DMS153 (cell line): ENCODE measurements at places on chromosomes 12 and 14.

GRCh38 chr12:62774794-62775193, 160.2 kb downstream of the PPM1H start:
- no peak for DNase-seq

DNA sequence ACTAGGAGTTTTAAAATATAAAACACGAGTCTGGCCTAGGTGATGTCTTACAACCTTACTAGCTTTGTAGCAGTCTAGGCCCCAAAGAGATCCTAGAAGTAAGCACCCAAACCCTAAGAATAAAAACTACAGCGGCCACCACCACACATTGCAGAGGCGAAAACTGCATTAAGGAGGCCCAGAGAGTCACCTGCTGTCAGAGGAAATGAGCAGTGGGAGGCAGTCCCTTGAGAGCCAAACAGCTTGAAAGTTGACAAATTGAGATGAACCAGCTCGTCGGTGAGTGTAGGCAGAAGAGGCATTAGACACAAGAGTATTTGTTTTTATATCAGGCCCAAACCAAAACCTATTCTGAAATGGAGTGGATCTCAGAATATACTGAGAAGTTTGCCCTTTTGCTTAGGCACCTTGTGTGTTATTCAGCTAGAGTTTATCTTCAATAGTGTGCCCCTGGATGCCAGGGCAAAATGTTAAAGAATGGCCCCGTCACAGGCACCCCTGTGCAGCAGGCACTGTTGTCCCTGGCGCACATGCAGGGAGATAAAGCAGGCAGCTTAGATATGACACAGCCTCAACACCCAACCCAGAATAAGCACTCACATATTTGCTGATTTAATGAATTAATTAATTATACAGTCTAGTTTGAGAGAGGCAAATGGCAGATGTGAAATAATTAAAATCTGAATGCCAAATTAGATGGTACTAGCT, 56.7 kb downstream of the TTC7B start:
- no peak for DNase-seq

GRCh38 chr12:80190001-80190400, 90.7 kb downstream of the OTOGL start:
- no peak for DNase-seq

DNA sequence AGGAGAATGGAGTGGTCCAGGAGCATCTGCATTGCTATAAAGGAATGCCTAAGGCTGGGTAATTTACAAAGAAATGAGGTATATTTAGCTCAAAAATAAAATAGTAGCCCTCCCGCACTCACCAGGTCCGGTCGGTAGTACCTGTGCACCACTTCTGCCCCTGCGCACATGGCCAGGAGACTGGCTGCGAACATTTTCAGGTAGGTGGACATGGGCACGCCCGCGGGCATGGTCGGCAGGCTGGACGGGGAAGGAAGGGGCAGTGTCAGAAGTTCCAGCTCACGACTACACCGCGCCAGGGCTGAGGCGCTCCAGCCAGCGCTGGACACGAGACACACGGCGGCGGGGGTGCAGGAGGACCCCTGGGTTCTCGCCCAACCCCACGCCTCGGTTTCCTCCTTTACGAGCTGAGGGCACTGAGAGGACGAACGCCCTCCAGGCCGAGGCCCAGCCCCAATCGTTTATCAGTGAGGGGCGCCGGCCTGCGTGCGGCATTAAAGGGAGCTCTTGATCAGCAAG, 9.1 kb upstream of the TDG start:
- no peak for DNase-seq

GRCh38 chr12:57619434-57620244, 8.4 kb downstream of the ARHGEF25 start:
- DNase-seq = no peak

- DNase-seq = no peak
These were observed 6.6 kb downstream of the LHX5 start for GRCh38 chr12:113464852-113465719.

DNA sequence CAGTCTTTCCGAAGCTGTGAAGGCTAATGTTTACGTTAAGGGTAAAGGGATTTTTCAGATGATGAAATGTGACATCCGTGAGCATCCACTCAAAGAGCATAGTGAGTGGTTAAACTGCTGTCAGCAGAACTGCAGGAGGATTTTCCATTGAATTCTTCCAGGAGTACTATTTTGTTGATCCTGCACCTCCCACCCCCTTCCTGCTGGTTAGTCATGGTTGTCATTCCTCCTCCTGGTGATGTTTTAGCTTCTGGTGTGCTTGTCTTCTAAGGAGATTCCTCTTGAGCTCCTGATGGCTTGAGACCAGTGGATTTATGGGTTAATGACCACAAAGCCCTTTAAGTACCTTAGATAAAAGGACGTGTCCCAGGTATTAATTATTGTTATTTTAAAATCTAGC, 2.4 kb upstream of the GPRC5D start:
- no peak for DNase-seq

DNA sequence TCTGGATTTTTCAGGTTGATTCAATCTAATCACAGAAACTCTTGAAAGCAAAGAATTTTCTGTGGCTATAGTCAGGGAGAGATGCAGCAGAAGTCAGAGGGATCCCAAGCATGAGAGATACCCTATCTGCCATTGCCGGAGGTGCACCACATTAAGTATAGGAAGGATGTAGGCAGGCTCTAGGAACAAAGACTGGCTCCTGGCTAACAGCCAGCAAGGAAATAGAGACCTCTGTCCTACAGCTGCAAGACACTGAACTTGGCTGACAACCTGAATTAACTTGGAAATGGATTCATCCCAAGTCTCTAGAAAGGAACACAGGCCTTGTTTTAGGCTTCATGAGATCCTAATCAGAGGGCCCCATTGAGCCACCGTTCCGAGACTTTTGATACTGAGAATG, 364.9 kb upstream of the FLRT2 start:
- DNase-seq = no peak

- no peak for DNase-seq
These were observed 118.3 kb downstream of the MGAT4C start for GRCh38 chr12:86137936-86138335.

- DNase-seq = no peak
These were observed 7.8 kb downstream of the PRPF39 start for GRCh38 chr14:45091710-45092109.

DNA sequence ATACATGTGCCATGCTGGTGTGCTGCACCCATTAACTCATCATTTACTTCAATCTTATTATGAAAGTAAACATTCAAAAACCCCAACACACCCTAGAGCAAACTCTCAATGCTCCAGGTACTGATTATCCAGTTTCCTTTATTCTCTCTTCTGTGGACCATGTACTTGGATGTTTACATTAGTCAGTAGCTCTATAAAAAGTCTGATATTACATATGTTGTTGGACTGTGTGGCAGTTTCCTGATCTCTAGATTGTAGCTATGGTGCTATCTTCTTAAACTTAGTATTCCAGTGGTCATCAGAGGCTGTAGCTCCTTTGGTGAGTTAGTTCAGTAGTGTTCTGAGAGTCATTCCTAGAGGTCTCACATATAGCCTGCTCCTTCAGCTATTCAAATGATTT, 25.1 kb upstream of the ITGA5 start:
- peak; percentile 19 for DNase-seq

DNA sequence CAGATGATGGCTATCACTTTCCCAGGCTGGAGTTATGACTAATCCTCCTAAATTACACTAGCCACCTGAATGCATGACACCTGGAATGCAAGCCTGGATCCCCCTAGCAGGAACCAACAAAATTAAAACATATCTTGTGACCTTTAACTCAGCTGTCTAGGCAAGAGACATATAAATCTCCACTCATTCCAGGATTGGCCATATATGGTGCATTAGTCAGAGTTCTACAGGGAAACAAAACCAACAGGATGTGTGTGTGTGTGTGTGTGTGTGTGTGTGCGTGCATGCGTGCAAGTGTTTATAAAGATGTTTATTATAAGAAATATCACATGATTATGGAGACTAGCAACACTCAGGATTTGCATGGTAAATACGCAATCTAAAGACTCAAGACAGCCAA, 212.8 kb downstream of the KIF21A start:
- DNase-seq = no peak

DNA sequence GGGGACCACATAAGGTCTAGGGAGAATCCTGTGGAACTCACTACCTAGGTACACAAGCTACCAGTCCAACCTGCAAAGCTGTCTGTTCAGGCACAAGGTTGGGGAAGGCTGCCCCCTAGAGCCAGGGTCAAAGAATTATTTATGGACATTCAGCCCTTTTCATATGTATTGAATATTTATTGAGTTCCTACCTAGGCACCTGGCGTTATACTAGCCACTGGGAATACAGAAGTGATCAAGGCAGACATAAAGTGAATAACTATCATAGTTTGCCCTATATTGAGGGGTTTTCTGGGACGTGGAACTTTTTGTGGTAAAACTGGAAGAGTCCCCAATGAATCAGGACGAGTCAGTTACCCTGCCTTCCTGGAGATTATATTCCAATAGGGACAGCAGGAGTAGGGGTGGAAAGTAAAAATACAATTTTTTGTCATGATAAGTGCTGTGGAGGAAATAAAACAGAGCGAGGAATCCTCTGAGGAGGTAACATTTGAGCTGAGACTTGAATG, 5.8 kb upstream of the SLC48A1 start:
- peak; percentile 48 for DNase-seq

DNA sequence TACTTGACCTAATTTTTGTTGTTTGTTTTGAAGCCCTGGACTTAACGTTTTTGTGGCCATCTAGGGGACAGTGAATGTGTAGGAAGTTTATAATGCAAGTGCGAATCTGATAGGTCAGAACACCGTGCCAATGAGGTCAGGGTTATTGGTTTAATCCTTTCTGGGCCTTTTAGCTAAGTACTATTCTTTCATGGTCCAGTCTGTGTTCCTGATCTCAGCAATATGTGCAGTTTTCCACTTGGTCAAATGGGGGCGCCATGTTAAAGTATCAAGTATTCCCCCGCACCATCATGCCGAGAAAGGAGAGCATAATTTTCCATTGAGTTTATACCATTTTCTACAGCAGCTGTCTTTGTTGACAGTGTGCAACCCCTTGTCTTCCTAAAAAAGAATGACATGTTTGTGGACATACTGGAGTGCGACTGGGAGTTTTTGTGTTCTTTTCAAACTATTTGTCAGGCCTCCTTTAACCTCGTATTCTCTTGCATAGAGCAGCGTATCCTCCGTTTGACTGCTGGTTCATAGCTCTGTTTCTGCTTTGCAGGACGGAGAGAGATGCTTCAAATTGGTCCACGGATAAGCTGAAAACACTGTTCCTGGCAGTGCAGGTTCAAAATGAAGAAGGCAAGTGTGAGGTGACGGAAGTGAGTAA, 1.3 kb downstream of the AHSA1 start:
- DNase-seq = peak; percentile 18

DNA sequence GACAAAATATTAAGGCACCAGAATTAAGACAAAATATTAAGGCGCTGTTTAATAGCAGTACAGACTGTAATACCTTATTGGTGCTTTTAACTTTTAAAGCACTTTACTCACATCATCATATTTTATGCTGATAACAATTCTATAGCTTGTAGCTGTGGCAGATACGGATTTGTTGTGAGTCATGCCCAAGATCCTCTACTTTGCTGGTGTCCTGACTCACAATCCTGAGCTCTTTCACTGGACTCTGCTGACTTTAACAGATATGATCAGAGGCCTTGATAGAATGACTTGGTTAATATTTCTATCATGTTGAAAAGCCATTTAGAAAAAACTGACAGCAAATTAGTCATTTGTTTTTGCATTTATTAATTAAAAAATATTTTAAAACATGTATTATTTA, 99.0 kb upstream of the PKP2 start:
- no peak for DNase-seq

GRCh38 chr14:51095854-51096823, 1.2 kb upstream of the TRIM9 start:
- peak; percentile 24 for DNase-seq
